ENCODE measurements at places on chromosomes 2 and 18.

- no peak for DNase-seq
Observed at GRCh38 chr2:241198381-241199279, 10.2 kb downstream of the ANO7 start.

GRCh38 chr2:20378891-20379519 lies 28.4 kb upstream of the PUM2 start:
- no peak for DNase-seq

DNA sequence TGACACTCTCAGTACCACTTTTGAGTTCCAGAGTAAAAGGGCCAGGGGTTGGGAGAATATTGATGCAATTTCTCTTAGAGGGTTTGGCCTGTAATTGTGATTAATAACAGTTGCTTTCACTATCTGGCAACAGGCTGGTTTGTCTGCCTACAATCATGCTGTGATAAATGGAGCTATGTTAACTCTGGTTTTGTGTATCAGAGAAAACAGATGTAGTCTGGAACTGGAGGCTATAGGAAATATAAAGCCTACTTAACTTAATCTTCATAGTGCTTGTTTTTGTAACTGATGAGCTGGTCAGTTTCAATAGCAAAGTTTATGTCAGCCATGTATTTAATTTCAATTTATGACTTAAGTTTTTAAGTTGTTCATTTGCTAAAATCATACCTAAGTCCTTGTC lies 138.0 kb downstream of the AGPS start:
- DNase-seq, result no peak

- DNase-seq, result no peak
Observed at GRCh38 chr2:48527226-48527885, 2.6 kb upstream of the STON1 start.

DNA sequence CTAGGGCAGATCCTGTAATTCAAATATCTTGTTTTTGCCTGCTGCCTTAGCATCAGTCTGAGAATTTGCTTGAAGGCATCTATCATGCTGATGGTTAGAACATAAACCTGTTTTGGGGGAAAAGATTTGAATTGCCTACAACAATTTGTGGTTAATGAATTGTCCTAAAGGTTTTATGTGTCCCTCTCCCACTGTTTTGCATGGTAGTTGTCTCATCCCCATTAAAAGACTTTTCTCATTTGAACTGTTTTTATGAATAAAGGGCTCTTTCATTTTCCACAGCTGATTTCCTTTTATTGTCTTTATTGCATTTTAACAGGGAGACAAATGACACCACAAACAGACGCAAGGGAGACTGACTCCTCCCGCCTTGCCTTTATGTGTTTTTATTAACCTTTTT lies 275.6 kb downstream of the PIK3C3 start:
- DNase-seq, result no peak

DNA sequence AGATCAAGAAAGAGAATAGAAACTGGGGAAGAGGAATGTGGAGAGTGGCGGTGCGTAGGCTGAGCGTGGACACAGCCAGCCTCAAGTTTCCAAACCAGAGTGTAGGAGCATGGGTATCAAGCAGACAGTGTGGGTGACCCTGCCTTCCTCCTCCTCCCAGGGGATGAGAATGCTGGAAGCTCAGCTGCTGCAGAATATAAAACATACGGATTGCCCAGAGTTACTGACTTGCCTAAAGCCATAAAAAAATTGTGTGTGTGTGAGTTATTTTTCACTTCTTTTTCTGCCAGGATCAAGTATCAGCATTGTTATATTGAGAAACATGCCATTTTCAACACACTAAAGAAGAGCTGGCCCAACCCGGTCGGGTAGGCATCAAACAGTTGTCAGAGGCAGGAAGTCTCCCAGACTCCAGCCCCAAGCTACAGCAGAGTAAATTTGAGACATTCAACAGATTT lies 333.3 kb upstream of the ACVR2A start:
- no peak for DNase-seq
